Sciatic nerve (tissue), 2 donors: ENCODE measurements at places on chromosomes 5 and 9. TPM values are rescaled to one million over a fixed set of nuclear protein-coding genes. Genes with fewer than 3 reads are reported as not detected.

The NDUFS6 gene
- total RNA-seq = 20.7 TPM

The CDH18 gene
- 0.71 TPM for total RNA-seq

The WDR38 gene
- total RNA-seq = not detected

The CD274 gene
- total RNA-seq = 4.7 TPM

- no peak for DNase-seq
These were observed 6.3 kb upstream of the IRX2 start for GRCh38 chr5:2757563-2758351.

GRCh38 chr9:114719290-114719689 lies 37.3 kb upstream of the TEX48 start:
- no peak for DNase-seq

GRCh38 chr5:68459093-68459809 lies 243.7 kb downstream of the PIK3R1 start:
- DNase-seq = no peak

GRCh38 chr5:15634591-15635288 lies 134.8 kb downstream of the FBXL7 start:
- DNase-seq = no peak

- no peak for DNase-seq
These were observed 6.3 kb downstream of the SLC25A51 start for GRCh38 chr9:37897665-37898064.
